ENCODE measurements at places on chromosomes 7 and 10. TPM values are rescaled to one million over a fixed set of nuclear protein-coding genes. Genes with fewer than 3 reads are reported as not detected.

GJD4 gene
- total RNA-seq = not detected

AKR1C4 gene
- total RNA-seq = not detected

PLEKHS1 gene
- total RNA-seq = 30.0 TPM

SLC26A5 gene
- 0.48 TPM for total RNA-seq

DNA sequence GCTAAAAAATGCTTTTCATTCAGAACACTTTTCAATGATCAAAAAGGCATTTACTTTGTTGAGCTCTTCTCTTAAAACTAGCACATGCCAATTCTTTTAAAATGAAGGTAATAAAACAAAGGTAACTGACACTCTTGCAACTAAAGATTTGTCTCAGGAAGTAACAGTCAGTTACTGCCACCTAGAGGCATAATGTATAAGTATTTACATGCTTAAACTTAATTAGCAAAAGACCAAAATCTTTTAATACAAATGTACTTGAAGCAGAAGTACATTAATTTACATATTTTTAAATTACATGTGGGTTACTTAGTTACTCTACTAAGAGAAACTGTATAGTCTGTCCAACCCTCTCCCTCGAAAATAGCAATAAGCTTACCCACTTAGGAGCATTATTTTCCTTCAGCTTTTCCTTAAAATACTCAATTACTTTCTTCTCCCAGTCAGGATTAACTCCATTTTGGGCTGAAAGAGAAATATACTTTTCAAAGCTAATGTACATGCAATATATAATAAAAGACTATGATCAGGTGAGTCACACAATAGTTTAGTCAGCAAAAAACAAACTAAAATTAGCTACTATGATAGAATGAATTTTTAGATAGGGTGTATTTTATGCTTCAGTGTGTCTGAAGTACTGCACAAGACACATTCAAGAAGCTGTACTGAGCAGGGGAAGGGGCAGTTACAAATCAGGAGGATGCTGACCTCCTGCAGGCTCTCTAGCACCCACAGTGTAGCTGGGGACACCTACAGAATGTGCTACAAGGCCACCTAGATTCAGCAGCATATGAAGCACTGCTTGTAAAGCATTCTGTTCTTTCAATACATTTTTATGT lies 13.0 kb downstream of the MCMBP start:
- no peak for DNase-seq

- DNase-seq = no peak
Measured at GRCh38 chr7:155766966-155767916, 45.0 kb downstream of the SHH start.

GRCh38 chr7:41655426-41655825 lies 47.5 kb downstream of the INHBA start:
- no peak for DNase-seq

DNA sequence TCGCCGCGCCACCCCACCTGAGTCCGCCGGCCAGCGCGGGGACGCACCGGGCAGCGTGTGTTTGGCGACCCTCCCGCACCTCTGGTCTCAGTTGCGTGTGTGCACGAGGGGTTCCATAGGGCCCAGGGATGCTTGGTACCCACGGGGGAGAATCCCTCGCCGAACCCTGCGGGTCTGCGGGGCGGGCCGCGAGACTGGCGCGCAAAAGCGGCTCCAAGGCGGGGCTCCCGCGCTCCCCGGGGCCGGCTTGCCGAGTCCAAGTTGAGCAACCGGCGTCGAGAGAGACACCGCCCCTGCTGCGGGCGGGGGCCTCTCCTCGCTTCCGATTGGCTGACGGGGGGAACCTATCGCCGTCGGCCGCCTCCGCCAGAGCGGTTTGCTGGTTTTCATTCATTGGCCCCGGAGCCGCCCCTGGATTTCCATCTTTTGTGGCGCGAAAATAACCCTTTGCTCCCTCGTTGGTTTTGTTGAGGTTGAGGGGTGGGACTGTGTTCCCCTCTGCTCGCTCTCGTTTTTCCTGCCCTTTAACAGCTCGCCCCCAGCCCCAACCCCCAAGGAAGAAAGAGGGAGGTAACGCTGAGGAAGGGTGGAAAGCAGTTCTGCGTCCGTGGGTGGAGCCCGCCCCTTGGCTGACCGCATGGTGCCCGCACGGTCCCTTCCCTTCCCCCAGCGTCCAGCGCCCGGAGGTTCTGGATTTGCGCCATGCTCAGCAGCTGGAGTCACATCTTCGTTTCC lies 4.0 kb upstream of the IGF2BP3 start:
- no peak for DNase-seq

- DNase-seq = no peak
Measured at GRCh38 chr7:108875139-108875538, 305.5 kb downstream of the DNAJB9 start.

DNA sequence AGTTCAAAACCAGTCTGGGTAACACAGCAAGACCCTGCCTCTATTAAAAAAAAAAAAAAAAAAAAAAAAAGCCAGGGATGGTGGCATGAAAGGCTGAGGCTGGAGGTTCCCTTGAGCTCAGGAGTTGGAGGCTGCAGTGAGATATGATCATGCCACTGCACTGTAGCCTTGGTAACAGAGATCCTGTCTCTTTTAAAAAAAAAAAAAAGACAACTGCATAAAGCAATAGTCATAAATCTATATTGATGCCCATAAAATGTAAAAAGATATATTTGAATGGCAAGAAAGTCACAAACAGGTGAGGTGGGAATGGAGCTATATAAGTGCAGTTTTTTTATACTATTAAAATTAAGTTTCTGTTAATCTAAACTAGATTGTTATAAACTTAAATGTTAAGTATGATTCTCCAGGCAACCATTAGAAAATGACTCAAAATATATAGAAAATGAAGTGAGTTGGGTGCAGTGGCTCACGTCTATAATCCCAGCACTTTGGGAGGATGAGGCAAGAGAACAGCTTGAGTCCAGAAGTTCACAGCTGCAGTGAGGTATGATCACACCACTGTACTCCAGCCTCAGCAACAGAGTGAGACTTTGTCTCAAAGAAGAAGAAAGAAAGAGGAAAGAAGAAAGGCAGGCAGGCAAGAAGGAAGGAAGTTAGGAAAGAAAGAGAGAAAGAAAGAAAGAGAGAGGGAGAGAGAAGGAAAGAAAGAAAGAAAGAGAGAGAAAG lies 13.4 kb upstream of the HNRNPH3 start:
- no peak for DNase-seq

DNA sequence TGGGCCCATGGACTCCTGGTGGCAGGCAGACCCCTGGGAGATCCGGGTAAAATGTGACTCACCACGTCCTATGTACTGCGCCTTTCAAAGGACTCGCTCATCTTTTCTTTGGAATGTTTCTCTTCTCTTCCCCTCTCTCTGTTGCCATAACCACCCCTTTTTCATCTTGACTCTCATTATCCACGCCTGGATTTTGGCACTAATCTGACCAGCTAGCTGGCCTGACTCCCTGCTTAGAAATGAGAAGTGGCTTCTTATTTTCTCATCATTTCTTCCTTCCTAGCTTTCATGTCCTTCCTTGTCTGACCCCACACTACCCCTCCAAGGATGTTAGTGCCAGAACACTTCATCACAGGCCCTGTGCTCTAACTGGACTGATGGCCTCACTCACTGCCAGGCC lies 98.0 kb upstream of the FAM171A1 start:
- DNase-seq = no peak

GRCh38 chr7:55591282-55591931 lies 19.1 kb upstream of the VOPP1 start:
- no peak for DNase-seq

- no peak for DNase-seq
Measured at GRCh38 chr10:35412003-35412723, 75.9 kb downstream of the CCNY start.

GRCh38 chr10:105973902-105974301 lies 1190.6 kb downstream of the SORCS1 start:
- DNase-seq = no peak

DNA sequence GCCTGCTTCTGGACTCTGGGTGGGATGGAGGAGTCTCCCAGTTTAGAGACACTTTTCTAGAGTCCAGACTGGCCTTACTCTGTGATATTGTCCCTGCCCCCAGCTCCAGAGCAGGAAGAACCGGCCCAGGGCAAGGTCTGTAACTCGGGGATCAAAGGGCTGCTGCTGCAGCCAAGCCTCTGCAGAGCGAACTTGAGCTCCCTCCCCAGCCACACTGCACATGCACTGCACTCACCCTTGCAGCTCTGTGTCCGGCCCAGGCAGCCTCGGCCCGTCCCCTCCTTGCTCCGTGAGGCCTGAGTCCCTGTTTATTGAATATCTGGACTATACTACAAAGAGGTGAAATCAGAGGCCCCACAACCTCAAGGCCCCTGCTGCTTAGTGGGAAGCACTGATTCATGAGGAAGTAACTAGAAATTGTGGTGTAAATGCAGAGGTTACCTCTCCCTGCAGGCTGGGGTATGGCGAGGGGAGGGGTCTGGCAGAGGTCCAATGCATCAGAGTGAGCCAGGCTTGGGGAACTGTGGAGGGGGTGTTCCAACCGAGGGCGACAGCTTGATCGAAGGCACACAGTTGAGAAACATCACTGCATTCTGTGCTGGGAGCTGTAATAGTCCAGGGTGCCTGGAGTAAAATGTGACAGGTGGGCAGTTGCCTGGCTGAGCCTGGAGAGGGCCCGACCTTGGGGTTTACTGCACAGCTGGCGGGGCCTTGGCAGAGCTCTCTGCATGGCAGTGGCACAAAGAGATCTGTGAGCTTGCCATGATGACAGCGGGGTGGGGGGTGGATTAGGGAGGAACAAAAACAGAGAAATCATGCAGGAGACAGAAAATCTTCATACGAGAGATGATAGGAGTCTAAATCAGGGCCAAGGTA lies 49.1 kb downstream of the AOC1 start:
- DNase-seq = no peak

Data from breast epithelium (tissue), 4 donors.